Endodermal cell (in vitro differentiated cells): ENCODE measurements at places on chromosomes 4 and X. TPM values are rescaled to one million over a fixed set of nuclear protein-coding genes. Genes with fewer than 3 reads are reported as not detected.
A peak's percentile ranks its signal among the peaks of the same experiment; 100 is the strongest.

DNA sequence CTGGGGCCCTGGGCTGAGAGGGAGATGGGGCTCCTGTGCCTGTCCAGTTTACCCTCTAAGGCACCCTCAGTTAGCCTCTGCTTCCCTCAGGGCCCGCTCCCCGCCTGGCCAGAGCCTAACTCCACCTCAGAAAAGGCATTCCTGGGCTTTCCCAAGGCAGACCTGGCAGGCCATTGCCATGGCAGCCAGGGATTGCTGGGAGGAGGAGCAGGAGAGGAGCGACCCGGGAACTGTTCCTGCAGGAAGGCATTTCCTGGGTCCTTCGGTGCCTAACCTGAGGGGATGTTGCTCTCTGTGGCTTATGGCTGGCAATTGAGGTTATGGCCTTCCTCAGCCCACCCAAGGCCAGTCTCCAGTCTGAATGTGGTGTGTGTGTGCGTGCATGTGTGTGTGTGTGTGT lies 131.3 kb downstream of the PJA1 start:
- H3K4me1 ChIP-seq, result no peaks in the 10 kb centered on the region
- DNase-seq, result peak; percentile 58
- H3K27ac ChIP-seq, result no peak overlapping the region
- no peaks in the 10 kb centered on the region for H3K27me3 ChIP-seq
- no peaks in the 10 kb centered on the region for H3K36me3 ChIP-seq

DNA sequence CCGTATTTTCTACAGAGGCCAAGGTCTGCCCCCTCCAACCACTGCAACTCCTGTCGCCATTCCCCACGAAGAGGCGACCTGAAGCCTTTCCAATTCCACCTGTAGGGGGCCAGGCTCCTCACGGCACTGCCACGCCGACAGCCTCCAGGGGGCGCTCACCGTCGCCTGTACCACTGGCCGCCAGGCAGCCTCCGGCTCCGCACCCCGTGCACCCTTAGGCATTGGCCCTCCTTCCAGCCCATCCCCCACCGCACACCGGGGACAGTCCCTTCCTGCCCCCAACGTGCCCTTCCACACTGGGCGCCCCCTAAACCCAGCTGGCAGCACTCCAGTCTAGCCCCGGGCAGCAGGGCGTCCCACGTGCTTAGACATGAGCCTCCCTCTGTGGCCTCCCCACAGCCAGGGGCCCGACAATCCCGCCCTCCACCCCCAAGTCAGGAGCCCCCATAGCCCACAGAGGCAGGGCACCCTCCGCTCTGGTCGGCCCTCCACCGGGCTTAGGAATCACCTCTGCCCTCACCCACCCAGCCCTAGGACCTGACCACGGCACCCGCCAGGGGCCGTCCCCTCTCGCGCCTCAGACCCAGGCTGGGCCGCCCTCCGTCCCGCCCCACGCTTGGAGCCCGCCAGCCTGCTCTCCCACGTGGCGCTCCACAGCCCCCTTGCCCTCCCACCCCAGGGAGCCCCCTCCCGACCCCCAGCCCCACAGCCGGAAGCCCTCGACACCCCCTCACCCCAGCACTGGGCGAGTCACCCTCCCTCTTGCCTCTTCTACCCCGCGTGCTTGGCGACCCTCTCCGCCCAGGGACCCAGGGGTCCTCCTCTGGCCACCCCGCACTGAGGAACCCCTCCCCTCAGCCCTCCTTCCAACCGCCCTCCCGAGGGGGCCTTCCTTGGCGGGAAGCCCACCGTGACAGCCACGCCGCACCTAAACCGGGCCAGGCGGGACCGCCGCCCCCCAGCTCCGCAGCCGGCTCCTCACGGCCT lies 711 bp downstream of the PNMA6E start:
- no peaks in the 10 kb centered on the region for H3K4me1 ChIP-seq
- H3K27ac ChIP-seq, result no peak overlapping the region
- peaks cover 5% of the 10 kb centered on the region for H3K27me3 ChIP-seq

GRCh38 chrX:41265615-41266014 lies 68.3 kb upstream of the DDX3X start:
- no peaks in the 10 kb centered on the region for H3K36me3 ChIP-seq
- H3K27ac ChIP-seq, result no peak overlapping the region
- H3K27me3 ChIP-seq, result no peaks in the 10 kb centered on the region
- no peak for DNase-seq

DNA sequence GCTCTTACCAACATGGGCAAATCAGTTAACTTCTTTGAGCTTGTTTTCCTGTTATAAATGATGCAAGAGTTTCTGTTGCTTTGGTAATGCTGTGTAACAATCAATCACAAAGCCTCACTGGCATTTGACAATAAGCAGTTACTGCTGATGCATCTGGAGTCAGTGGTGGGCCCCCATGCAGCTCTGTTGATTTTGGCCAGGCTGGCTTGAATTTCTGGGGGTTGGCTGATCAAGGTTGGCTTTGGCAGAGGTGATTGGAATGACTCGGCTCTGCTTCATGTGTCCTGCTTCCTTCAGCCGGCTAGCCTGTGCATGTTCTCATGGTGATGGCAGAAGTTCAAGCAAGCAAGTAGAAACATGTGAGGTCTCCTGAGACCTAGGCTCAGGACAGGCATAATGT lies 90.4 kb downstream of the PHEX start:
- no peaks in the 10 kb centered on the region for H3K36me3 ChIP-seq
- H3K27ac ChIP-seq, result no peak overlapping the region
- no peaks in the 10 kb centered on the region for H3K27me3 ChIP-seq
- no peak overlapping the region for H3K4me3 ChIP-seq

- no peak overlapping the region for H3K4me3 ChIP-seq
- H3K4me1 ChIP-seq, result no peaks in the 10 kb centered on the region
- no peak for DNase-seq
- no peaks in the 10 kb centered on the region for H3K27me3 ChIP-seq
- H3K36me3 ChIP-seq, result no peaks in the 10 kb centered on the region
Measured at GRCh38 chr4:53994382-53995102, 69.9 kb downstream of the CHIC2 start.

GRCh38 chr4:169361756-169362155 lies 91.0 kb upstream of the SH3RF1 start:
- H3K27ac ChIP-seq, result no peak overlapping the region
- no peak for DNase-seq
- H3K4me1 ChIP-seq, result no peaks in the 10 kb centered on the region
- H3K4me3 ChIP-seq, result no peak overlapping the region
- no peaks in the 10 kb centered on the region for H3K36me3 ChIP-seq

DNA sequence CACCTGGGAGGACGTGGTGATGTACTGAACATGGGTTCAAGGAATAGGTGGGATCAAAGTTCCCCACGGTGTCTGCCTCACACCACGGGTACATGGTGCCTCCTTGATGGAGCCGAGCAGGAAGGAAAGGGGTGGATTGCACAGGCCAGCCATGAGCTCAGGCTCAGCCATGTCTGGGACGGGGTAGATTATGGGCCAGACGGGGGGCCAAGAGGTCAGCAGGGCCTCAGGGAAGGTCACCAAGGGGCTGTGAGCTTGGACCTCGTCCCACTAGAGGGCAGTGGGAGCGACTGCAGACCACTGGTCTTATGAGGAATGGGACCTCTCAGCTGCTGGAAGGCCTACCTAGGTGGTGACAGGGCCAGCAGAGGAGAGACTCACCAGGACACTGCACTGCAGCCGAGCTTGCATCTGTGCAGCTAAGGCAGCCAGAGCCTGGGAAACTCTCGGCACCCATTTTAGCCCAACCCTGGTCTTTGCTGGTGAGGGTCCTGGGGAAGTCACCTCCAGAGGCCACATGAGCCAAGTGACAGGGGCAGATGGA lies 38.4 kb downstream of the JAKMIP1 start:
- no peaks in the 10 kb centered on the region for H3K27me3 ChIP-seq
- H3K36me3 ChIP-seq, result peaks cover 22% of the 10 kb centered on the region
- no peaks in the 10 kb centered on the region for H3K4me1 ChIP-seq
- DNase-seq, result no peak
- no peak overlapping the region for H3K4me3 ChIP-seq
- no peak overlapping the region for H3K27ac ChIP-seq

The GRIA3 gene
- total RNA-seq, result 5.7 and 6.6 TPM in 2 replicates
